ENCODE measurements at places on chromosomes 13 and 19.
A peak's percentile ranks its signal among the peaks of the same experiment; 100 is the strongest.

DNA sequence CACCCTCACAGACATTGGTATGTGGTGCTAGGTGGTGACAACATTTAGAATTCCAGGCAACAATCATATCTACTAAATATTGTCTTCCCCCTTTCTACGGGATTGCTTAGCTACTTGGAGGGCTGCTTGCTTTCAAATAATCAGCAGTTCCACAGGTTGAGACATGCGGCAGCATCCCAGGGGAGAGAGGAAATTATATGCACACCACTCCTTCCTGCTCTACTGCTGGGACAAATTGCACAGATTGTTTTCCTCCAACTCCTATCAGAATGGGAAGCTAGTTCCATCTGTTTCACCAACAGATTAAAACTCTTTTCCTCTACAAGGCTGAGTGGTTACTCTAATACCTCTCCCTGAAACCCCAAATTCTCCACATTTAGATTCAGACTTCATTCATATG is 275.4 kb downstream of the DNAJC15 start:
- peak; percentile 56 for DNase-seq

DNA sequence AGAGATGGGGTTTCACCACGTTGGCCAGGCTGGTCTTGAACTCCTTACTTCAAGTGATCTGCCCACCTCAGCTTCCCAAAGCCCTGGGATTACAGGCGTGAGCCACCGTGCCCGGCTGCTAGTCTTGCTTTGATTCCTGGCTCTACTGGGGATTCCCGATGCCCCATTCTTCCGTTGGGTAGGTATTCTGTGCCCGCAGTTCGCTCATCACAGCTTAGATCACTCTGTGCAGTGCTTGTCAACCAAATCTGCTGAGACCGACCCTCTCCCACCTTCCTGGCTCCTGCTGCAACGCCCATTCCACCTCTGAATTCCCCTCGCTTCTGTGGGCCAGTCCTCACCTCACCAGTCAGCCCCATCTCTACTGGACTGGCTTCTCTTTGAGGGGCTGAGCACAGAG is 4.6 kb upstream of the ZNF414 start:
- DNase-seq: no peak

DNA sequence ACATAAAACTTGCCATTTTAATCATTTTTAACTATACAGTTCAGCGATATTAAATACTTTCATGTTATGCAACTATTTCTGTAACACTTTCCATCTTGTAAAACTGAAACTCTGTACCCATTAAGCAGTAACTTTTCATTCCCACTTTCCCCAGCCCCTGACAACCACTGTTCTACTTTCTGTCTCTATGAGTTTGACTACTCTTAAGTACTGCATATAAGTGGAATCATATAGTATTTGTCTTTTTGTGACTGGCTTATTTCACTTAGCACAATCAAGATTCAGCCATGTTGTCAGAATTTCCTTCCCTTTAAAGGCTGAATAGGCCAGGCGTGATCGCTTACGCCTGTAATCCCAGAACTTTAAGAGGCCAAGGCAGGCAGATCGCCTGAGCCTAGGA is 56.2 kb downstream of the ARHGAP35 start:
- DNase-seq: no peak

DNA sequence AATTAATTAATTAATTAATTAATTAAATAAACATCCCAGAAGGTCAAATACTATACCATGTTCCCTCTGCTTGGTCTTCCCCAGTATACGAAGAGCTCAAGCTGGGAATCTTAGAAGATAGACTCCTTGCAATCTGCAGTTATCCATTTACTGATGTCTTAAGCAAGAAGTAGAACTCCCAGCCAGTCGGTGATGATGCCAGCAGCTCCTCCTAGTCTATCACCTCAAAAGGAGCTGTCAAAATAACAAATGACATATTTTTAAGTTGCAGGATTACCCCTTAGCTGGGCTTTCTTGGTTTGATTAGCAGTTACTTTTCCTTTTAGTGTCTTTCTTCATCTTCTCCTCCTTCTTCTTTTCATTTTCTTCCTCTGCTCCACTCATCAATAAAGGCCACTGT is 6.0 kb upstream of the ZNF507 start:
- DNase-seq: no peak

DNA sequence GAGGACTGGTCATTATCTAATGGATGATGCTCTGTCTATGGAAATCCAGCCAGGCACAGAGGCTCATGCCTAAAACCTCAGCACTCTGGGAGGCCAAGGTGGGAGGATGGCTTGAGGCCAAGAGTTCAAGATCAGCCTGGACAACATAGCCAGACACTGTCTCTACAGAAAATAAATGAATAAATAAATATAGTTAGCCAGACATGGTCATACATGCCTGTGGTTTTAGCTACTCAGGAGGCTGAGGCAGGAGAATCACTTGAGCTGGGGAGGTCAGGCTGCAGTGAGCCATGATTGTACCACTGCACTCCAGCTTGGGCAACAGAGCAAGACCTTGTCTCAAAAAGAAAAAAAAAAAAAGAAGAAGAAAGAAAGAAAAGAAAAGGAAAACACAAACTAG is 234.7 kb downstream of the TSHZ3 start:
- DNase-seq: no peak

Measured in NCI-H2081 treated with DMSO at 0.1 percent for 48 hours (cell line).